ENCODE measurements at places on chromosomes 4 and X.
A peak's percentile ranks its signal among the peaks of the same experiment; 100 is the strongest.

- no peak for DNase-seq
Observed at GRCh38 chr4:40245550-40245949, 48.7 kb downstream of the RHOH start.

DNA sequence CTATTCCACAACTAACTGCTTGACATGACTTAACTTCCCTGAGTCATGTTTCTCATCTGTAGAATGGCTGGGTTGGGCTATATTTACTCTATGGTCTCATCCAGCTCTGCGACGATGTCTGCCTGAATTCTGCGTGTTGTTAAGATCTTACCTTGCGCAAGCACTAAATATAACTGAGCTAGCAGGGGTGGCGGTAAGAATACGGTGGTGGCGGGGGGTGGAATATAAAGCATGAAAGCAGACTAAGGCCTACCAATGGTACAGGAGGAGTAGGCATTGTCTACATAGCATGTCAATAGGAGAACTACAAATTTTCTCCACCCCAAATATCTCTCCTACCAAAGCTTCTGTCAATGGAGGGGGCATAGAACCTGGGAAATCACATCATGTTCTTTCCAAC, 45.7 kb upstream of the DCLK2 start:
- DNase-seq = no peak

- no peak for DNase-seq
Observed at GRCh38 chr4:87354168-87355102, 31.8 kb upstream of the HSD17B13 start.

GRCh38 chr4:37970702-37971101, 10.5 kb downstream of the PTTG2 start:
- peak; percentile 70 for DNase-seq
